Activated CD8-positive, alpha-beta memory T cell treated with anti-CD3 and anti-CD28 coated beads for 1 hour (primary cell): ENCODE measurements at places on chromosomes 3 and 15.

GRCh38 chr15:41561104-41561776 lies 2.2 kb downstream of the TYRO3 start:
- DNase-seq, result no peak

DNA sequence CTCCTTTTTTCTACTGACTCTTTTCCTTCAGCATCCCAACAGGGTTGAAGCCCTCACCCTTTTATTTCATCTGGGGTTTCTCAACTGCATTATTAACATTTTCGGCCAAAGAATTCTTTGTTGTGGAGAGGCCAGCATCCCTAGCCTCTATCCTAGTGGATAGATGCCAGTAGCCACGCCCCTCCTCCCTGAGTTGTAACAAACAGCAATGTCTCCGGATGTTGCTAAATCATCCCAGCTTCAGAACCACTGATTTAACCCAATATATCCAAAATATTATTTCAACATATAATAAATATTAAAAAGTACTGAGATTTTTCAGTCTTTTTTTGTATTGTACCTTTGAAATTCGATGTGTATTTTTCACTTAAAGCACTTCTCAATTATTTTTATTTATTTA lies 2.0 kb upstream of the RNF111 start:
- DNase-seq, result no peak

GRCh38 chr3:106025151-106025722 lies 156.4 kb upstream of the CBLB start:
- DNase-seq, result no peak

GRCh38 chr3:17118771-17119170 lies 234.0 kb downstream of the PLCL2 start:
- no peak for DNase-seq

DNA sequence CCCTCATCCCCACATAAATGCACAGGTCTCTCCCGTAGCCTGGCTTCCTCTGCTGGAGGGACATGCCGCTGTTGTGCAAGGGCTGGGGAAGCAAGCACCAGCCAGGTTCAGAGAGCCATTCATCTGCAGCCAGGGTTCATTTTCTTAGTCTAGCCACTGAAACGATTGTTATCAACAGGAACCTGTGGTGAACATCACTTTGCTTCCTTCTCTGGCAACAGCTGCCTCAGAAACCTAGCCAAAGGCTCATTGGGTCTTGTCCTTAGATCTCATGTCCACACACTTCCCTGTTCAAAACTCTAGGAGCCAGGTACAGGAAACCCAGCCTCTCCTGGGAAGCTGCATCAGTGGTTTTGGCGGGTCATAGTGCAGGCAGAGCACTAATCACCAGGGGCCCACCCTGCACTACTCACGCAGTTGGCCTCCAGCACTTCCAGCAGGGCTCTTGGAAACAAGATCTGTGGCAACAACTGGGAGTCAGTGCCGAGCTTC lies 47.0 kb downstream of the OXNAD1 start:
- DNase-seq, result no peak

- no peak for DNase-seq
Measured at GRCh38 chr3:115347737-115348136, 200.6 kb upstream of the ZBTB20 start.

- DNase-seq, result no peak
Measured at GRCh38 chr3:125367403-125368230, 7.5 kb downstream of the ZNF148 start.

GRCh38 chr15:48222627-48223026 lies 16.5 kb downstream of the SLC12A1 start:
- no peak for DNase-seq

DNA sequence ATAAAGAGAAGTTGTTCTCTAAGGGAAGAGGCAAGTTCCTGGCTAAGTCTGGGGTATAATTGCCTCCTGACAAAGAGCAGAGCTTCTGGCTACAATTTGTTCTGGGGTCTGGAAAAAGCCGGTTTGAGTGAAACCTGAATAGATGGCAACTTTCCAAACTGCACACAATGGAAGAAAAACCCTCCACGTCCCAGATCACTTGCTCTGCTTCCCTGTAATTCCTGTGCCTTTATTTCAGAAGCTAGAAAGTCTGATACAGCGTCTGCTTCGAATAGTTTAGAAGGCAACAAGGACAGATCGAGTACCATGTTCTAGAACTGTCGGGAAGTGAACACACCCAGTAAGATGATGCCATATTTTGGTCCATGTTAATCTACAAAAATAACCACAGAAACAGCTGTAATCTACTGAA lies 1.6 kb upstream of the WDR82 start:
- no peak for DNase-seq

DNA sequence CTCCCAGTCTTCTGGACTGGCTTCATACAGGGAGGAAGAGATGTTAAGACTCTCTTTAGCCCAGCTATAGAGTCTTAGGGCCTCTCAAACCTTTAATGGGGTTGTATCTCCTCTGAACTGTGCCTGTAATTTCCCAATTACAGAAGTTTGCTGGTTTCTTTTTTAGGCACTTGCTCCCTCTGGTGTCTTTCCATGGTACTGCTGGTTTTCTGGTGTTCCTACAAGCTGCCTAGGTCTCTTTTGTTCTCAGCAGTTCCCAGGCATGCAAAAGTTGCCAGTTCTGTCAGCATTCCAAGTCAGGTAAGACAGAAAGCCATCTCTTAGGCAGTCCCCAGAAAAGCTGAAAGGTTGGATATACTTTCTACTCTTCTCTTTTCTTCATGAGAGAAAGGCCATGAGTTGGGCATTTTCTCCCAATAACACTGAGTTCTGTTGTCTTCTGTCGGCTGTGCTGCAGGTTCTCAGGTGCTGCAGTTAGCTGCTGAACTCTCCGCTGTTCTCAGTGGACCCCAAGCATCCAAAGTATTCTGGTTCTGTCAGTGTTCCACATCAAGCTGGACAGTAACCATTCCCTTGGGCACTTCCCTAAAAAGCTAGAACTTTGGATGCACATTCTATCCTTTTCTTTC lies 54.4 kb upstream of the EHHADH start:
- no peak for DNase-seq

GRCh38 chr3:4834403-4834866 lies 144.8 kb upstream of the BHLHE40 start:
- DNase-seq, result peak; percentile 41

- DNase-seq, result no peak
Measured at GRCh38 chr3:29438580-29438979, 157.7 kb downstream of the RBMS3 start.

- no peak for DNase-seq
Measured at GRCh38 chr3:116388867-116389385, 56.4 kb downstream of the LSAMP start.

DNA sequence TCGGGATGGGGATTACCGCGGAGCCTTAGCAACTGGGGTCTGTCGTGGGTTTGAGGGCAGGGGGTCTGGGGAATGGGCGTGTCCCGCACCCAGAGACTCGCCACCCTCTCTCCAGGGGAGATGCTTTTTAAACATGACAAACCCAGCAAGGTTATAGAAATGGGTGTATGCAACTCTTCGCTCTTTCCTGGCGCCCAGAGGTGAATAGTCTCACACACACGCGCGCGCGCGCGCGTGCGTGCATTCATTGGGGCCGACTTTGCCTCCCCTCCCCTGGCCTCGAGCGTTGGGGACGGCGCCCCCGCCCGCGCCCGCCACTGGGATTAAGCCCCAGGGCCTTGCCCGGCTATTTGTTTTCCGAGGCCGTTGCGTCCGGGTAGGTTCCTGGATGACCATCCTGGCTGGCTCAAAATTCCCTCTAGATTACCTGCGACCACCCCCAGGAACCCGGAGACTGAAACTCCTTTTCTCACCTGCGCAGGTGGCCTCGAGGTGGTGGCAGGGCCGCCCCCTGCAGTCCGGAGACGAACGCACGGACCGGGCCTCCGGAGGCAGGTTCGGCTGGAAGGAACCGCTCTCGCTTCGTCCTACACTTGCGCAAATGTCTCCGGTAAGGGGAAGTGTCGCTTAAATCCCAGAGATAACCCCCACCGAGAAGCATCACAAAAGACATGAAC lies 777 bp downstream of the GPR160 start:
- DNase-seq, result no peak
